ENCODE measurements at places on chromosomes 1 and 21.

DNA sequence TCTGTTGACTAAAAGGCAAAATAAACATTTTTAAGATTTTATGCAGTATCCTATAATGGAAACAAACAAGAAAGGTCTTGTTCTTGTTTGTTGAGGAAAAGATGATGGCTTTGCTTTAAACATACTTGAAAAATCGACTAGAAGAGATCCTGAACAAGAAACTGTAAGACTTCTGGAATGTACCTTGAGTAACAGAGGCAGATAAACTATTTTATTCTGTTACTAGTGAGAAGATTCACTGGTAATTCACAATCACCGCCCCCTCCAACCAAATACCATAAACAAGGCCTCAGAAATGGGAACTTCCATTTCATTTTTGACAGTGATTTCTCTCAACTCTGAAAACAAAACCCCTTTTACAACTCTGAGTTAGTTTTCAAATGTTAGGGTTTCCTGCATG is 18.1 kb downstream of the TSEN15 start:
- DNase-seq, result no peak

GRCh38 chr1:64839261-64839660 is 94.4 kb downstream of the RAVER2 start:
- DNase-seq, result no peak

DNA sequence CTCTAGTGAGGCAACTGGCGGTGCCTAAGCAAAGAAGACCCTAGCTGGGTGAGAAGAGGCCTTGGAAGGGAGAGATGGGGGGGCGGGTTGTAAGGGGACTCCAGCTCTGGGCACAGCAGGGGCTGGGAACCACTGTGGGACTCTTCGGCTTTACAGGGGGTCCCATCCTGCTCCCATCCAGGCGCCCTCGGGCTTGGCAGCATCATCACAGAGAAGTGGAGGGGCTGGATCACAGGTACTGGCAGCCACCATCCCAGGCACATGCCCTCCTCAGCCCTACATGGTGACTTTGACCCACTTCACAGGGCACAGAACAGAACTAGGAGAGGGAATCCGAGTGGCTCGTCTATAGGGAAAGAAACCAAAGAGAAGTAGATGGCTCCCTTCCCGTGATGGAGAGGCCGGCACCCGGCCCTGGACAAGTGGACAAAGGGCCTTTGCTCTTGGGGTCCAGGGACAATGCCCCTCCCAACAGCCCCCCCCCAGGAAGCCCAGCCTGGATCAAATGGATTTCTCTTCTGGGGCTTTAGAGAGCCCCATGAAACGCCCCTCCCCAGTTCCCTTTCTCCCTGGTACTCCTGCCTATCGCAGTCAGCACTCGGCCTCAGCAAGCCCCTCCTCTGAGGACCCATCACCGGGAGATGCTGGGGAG is 54.0 kb upstream of the ECE1 start:
- no peak for DNase-seq

GRCh38 chr1:161158316-161159010 is 837 bp upstream of the USP21 start:
- no peak for DNase-seq

DNA sequence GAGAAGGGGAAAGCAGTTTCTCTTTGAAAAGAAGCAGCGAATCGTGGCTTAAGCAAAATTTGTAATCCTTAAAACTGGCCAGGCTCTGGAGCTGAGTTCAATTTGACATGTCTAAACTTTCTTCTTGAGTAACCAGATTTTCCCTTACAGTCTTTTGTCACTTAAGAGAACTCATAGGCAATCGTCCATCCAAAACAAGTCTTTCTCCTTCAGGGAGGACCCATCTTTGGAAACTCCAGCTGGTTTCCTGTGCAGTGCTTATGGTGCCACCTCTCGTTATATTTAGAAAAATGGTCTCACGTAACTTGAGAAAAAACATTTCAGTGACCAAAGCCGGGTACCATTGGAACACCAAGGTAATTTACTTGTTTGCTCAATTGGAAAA is 1.8 kb upstream of the PTTG1IP start:
- no peak for DNase-seq

DNA sequence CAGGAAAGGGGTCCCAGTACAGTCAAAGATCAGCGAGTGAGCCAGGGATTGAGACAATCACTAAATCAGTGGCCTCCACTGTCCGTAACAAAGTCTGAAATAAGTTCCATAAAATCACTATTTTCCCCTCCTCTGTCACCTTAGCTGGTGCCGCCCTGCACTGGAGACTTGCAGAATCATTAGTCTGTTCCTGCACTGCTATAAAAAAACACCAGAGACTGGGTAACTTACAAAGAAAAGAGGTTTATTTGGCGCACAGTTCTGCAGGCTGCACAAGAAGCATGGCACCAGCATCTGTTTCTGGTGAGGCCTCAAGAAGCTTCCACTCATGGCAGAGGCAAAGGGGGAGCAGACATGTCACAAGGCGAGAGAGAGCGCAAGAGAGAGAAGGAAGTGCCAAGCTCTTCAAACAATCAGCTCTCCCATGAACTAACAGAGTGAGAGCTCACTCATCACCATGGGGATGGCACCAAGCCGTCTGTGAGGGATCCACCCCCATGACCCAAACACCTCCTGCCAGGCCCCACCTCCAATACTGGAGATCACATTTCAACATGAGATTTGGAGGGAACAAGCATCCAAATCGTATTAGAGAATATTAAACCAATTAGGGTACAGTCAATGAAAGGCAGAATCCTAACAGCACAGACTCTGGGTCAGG is 129.8 kb upstream of the TIAM1 start:
- DNase-seq, result no peak

DNA sequence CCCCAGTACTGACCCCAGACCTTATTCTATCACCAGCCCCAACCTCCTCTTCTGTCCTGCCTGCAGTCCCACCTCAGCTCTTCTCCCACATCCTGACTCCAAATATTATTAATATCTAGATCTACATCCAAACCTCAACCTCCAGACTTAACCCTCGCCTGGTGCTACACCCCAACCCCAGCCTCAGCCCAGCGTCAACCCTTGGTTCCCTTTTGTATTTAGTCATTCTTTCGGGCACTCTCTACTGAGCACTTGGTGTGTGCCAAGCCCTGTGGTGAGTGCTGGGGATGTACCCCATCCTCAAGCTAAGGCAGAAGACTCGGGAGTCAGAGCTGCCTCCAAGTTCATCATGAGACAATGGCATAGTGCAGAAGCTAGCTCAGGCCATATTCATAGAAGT is 1.1 kb downstream of the SHISAL2A start:
- no peak for DNase-seq

DNA sequence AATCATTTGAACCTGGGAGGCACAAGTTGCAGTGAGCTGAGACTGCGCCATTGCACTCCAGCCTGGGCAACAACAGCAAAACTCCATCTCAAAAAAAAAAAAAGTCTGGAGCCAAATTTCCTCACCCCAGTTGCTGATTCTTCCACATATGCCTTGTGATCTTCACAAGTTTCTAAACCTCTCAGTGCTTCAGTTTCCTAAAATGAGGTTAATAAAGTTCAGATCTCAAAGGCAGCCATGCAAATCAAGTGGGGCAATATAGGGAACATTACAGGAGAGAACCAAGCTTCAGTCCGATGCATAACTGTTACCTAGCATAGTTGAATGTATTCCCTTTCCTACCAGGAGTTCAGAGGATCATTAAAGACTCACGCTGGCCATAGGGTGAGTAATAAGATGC is 4.8 kb downstream of the ITLN1 start:
- no peak for DNase-seq

DNA sequence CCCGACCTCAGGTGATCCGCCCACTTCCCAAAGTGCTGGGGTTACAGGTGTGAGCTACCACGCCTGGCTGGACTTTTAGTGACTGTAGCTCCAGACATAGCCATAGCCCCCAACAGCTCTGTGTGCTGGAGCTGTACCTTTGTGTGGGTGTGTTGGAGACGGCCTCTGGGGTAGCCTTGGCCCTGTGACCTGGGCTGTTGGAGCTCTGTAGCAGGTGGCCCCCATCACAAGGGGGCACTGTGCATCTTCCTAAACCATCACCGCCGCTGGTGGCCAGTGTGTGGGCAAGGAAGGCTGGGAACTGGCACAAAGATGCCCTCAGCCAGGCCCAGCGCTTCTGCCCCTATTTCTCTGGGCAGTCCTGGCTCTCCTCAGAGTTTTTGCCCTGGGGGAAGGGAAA is 38.4 kb upstream of the FOXO6 start:
- no peak for DNase-seq

- DNase-seq, result no peak
Measured at GRCh38 chr1:3914911-3915310, 14.8 kb upstream of the C1orf174 start.

- no peak for DNase-seq
Measured at GRCh38 chr21:25952306-25952705, 217.5 kb downstream of the GABPA start.

DNA sequence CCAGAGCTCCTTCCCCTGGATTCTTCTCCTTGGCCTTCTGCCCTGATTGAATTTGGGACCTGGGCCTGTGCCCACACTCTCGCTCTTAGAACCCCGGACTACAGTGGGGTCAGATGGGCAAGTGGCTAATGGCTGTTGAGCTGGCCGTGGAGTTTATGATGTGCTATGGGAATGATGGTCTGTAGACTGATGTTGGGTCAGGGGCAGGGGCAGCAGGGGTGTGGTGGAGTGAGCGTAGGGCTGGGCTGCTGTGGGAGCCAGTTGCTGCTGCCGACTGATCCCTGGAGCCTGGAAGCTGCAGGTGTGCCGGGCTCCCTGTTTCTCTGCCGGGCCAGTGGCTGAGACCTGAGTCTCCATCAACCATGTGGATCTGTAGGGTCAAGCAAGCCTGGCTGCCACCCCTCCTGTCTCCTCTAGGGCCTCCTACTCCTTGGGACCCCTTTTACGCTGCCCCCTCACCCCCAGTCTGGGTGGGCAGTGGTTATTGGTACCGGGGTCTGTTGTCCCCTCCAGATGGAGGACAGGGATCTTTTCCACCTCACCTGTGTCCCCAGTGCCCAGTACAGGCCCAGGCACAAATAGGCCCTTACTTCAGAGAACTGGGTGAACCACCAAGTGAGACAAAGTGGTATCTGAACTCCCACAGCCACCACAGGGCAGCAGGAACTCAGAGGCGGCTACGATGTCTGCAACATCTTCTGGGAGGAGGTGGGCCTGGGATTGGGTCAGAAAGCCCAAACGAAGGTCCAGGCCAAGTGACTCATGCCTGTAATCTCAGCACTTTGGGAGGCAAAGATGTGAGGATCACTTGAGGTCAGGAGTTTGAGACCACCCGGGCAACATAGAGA is 5.1 kb downstream of the PODN start:
- DNase-seq, result no peak

DNA sequence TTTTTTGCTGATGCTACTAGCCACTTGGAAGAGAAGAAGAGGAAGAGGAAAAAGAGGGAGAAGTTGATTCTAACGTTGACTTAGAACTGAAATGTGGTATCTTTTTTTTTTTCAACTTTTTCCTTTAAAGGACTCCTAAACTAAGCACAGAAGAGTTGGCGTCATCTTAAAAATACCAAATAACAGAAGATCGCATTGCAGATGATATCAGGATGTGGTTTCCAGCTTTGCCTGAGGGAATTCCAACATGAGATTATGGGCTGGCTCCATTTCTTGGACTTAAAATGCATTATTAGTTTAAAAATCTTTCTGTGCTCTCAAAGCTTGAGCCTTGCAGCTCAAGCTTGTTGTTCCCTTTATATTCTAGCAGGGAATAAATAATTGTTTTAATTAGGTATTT is 29.8 kb downstream of the WDR3 start:
- no peak for DNase-seq

DNA sequence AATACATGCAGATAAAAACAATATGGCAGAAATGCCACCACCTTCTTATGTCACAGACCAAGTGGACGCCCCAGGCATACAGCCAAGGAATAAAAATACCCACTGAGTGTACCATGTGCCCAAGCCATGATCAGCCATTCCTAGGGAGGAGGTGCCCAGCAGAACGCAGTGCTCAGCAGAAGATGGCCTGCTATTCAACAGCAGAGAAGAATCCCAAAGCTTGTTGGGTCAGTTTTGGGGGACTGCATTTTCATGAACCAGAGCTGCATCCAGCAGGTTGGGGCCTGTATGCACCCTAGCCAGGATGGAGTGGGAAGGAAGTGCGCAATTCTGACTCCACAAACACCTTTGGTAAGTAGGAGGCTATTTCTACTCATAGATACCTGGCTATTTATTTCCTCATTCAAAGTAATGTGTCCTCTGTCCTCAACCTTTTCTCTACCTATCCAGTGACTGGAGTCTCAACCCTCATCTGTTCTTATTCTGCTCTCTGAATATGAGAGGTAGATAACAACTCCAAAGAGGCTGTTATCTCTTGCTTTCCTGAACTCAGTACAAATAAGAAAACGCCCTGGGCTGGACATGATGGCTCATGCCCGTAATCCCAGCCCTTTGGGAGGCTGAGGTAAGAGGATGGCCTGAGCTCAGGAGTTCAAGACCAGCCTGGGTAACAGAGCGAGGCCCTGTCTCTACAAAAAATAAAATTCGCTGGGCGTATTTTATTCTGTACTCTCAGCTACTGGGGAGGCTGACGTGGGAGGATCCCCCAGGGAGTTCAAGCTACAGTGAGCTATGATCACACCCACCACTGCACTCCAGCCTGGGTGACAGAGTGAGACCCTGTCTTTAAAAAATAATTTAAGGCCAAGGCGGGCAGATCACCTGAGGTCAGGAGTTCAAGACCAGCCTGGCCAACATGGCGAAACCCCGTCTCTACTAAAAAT is 2.5 kb upstream of the PLEKHM2 start:
- DNase-seq, result no peak

GRCh38 chr1:178477841-178478240 is 18.9 kb downstream of the CLEC20A start:
- no peak for DNase-seq

DNA sequence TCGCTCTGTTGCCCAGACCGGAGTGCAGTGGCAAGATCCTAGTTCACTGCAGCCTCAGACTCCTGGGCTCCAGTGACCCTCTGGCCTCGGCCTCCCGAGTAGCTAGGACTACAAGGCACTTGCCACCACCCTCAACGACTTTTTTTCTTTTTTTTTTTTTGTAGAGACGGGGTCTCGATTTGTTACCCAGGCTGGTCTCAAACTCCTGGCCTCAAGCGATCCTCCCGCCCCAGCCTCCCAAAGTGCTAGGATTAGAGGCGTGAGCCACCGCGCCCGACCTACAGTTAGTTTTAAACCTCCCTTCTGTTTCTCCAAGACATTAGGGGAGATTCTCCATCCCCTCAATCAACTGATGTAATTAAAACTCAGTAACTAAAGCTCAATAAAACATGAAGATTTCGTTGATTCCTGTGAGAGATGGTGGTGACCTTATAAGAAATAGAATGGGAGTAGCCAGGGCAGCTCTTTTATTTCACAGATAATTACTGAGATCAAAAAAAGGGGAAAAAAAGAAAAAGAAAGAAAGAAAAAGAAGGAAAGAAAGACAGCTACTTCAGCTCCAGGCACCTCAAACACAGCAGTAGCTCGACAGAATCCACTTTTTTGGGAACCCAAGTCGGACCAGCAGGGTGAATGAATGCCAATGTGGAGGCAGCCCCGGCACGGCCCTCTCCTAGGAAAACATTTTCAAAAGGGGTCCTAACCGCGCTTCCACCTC is 598 bp downstream of the GON4L start:
- DNase-seq, result no peak

Measured in stimulated activated CD8-positive, alpha-beta memory T cell treated with anti-CD3 and anti-CD28 coated beads, Interleukin-4, amount 100 ng/mL, for 1 hour (primary cell).